ENCODE measurements at places on chromosomes 1 and 21.

GRCh38 chr1:48266576-48266975 is 44.1 kb downstream of the SLC5A9 start:
- no peak for DNase-seq

GRCh38 chr1:214476986-214477870 is 74.2 kb downstream of the PTPN14 start:
- DNase-seq = no peak

DNA sequence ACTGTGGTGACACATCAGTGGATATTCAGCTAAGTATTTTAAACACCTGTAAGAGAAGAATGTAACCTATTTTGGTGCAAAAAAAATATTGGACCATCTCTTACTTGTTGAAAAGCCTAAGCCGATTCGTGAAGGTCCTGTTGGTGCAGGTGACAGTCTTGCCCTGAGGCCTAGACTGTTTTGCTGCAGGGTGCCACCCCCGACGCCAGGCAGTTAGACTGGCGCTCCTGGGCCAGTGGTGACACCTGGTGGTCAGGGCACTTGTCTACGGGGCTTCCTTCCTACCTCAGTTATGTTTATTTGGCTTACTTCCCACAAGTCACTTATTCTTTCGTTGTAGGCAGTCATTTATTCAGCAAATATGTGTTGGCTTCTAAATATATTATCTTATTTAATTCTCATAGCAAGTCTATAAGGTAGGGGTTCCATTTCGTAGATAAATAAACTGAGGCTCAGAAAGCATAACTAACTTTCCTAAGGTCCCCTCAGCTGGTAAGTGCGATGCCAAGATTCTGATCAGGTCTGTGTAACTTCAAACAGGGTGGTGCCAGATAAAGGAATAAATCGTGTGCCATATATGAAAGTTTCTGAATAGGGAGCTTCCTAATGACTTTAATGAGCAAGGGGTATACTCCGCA is 1.9 kb downstream of the EEIG2 start:
- DNase-seq = peak; percentile 74

DNA sequence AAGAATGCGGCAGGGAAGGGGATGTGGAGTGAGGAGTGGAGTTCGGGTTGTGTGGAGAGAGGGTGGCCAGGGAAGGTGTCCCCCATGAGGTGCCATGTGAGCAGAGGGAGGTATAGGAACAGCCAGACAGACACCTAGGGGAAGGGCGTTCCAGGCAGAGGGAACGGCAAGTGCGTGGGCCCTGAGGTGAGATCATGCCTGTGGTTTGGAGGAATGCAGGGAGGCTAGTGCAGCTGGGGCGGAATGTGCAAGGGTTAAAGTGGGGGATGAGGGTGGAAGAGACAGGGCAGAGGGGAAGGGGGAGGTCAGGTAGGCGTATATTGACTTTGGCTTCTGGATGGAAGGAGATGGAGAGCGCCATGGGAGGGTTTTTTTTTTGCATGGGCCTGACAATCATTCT is 31.6 kb upstream of the PADI6 start:
- DNase-seq = no peak

- no peak for DNase-seq
These were observed 15.4 kb downstream of the NOL9 start for GRCh38 chr1:6538956-6539355.

DNA sequence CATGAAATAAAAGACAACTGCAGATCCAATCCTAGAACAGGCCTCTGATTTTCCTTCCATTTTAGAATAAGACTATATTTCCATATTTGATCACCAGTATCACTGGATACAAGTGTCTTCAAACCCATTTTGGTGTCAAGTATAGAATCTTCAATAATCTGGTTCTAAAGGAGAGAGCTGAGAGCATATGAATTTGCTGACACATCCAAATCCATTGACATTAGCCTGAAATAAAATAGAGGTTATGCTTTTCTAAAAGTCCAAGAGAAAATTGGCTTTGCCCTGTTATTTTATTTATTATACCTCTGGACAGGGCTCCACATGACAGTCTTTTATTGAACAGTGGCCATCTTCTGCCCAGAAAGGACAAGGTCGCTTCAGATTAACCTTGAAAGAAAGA is 28.6 kb downstream of the ERO1B start:
- no peak for DNase-seq

- no peak for DNase-seq
These were observed 68.0 kb downstream of the TEX35 start for GRCh38 chr1:178580876-178581275.

GRCh38 chr1:202567738-202568137 is 142.5 kb downstream of the SYT2 start:
- no peak for DNase-seq

DNA sequence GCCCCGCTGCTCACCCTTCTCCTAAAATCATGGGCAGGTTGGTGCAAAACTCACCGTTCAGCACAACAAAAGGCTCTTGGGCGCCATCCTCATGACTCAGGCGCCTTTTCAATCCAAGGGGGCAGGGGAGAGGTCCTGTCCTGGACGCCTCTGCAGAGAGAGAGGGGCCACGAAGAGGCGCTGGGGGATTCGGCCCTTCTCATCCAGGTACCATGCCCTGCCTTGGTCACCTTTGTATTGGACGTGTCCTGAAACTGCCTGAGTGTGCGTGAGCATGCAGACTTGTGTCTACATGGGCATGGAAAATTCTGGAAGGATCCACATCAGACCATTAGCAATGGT is 53.5 kb downstream of the SLC37A1 start:
- DNase-seq = no peak

GRCh38 chr1:169701261-169702005 is 10.0 kb downstream of the SELL start:
- DNase-seq = peak; percentile 47
